NCI-H510A (cell line): ENCODE measurements at places on chromosomes 2 and 18.

DNA sequence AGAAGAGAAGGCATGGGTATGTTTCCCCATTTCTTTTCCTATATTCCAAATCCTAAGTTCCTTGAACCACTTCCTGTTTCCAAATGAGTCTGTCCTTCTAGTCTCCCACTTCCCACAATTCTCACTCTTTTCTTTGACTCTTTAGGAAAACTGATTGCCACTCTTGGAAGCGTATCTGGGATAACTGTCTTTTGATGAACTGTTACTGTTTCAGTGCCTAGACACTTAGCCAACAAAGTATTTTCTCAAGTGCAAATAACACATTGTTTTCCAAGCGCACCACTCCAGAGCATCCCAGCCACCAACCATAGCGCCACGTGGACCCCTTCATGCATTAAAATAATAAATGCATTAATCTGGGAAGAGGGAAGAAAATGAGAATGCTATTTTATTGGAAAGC is 342.8 kb downstream of the MTX2 start:
- no peak for DNase-seq

- DNase-seq: no peak
These were observed 44.7 kb downstream of the PID1 start for GRCh38 chr2:229226382-229226781.

GRCh38 chr2:70517804-70518203 is 35.8 kb downstream of the TGFA start:
- no peak for DNase-seq

GRCh38 chr2:241514986-241515737 is 6.8 kb upstream of the STK25 start:
- DNase-seq: no peak

DNA sequence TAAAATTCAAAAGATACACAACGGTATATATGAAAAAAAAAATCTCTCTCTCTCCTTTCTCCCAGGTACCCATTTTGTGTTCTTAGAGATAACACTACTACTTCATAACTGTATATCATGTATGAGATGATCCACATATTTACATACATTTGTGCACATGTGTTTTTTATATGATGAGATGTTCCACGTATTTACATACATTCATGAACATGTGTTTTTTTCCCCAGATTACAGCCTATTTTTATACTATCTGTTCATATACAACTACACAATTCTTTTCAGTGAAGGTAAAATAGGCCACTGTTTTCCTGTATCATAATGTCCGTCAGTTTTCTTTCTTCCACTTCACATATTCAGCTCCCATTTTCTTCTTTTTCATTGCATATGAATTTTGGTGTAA is 808.9 kb downstream of the LRRTM4 start:
- no peak for DNase-seq

GRCh38 chr18:56532176-56532840 is 106.1 kb downstream of the TXNL1 start:
- DNase-seq: no peak

- DNase-seq: no peak
These were observed 735.0 kb upstream of the POU3F3 start for GRCh38 chr2:104118889-104119288.

DNA sequence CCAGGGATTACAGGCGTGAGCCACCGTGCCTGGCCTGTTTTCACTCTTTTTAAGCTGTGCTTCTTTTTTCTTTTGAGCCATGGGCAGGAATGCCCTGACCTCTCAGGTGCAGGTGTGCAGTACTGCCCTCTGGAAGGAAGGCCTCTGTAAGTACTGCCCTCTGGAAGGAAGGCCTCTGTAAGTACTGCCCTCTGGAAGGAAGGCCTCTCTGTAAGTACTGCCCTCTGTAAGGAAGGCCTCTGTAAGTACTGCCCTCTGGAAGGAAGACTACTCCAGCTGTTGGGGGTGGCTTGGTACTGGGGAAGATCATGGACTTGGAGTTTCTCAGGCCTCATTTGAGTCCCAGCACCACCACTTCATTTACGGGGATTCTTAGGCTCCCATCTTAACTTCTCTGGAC is 248.5 kb upstream of the ID2 start:
- no peak for DNase-seq

DNA sequence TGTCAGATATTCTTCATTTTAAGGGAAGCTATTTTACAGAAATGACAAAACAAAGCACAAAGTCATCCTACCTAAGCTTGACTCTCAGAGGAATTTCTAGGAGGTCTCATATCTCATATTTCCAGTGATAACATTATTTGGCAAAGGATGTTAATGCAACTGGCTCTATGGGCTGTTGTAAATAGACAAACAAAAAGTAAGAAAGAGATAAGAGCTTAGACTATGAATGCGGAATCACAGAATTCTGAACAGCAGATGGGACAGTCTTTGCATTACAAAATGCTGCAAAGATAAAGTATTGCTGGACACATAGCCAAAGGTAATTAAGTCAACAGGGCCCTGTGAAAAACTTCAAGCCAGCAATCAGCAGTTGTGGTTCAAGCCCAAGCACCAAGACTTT is 23.9 kb downstream of the PIAS2 start:
- DNase-seq: no peak
